T-helper 1 cell (primary cell): ENCODE measurements at places on chromosomes 5 and 9.
A peak's percentile ranks its signal among the peaks of the same experiment; 100 is the strongest.

GRCh38 chr5:7540736-7541485 is 145.0 kb downstream of the ADCY2 start:
- no peak for DNase-seq

DNA sequence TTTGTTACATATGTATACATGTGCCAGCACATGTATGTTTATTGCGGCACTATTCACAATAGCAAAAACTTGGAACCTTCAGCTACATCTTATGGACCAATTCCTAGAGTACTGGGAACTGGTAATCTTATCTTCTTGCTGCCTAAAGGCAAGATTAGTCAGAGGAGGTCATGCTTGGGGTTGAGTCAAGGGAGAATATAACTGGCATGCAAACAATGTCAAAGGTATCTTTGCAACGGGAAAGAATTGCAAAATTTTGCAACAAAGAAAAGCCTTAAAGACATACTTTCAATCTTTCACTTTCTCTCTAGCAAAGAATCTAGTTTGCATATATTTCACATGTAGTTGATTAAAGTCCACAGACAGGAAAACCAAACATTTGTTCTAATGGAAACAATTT is 145.2 kb downstream of the EDIL3 start:
- DNase-seq = no peak

- DNase-seq = no peak
Measured at GRCh38 chr5:44546286-44546685, 157.1 kb upstream of the FGF10 start.

DNA sequence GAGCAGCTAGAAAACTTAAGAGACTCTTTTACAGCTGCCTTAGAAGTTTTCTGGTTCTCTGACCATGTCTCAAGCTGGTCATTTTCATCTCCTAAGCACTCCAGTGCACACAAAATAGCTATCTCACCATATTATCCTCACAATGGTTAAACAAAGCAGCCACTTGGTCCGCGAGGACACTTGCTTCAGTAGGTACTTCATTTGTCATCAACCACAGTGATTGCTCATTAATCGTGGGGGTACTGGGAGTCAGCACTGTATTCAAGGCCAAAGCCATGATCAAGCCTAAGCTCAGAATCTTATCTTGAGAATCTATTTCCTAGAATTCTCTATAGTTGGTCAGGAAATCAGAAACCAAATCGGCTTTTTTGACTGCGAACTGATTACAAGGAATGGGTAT is 2.9 kb downstream of the ARL14EPL start:
- no peak for DNase-seq

DNA sequence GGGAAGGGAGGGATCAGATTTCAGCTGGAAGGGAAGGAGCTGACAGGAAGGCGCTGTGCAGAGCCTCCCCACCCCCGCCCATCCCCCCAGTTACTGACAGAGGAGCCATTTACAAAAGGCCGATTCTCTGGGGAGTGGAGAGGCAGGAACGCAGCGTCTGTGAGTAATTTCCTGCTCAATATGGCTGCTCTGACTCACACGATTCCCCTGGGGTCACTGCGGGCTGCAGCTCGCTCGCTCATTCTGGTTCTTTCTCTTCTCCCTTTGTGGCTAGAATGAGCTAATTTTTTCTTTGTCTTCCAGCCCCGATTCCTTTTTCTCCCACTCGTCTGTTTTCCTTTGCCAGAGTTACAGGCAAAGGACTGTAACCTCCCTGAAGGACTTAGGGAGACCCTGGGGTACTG is 28.8 kb downstream of the PTPA start:
- DNase-seq = peak; percentile 41

DNA sequence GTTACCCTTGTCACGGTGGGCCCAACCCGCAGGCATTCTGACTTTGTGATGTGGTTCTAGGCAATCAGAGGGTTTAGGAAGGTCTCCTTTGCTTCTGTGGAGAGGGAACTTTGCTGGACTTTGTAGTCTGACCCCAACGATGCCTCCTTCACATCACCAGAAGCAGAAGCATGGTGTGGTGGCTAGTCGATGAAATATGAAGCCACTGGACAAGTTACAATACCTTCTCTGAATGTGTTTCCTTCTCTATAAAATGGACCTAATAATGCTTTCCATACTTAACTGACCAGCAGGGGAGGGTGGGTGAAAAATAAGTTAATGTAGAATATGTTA is 607 bp downstream of the SPEF2 start:
- no peak for DNase-seq

GRCh38 chr9:4059437-4059836 is 240.4 kb downstream of the GLIS3 start:
- DNase-seq = no peak

DNA sequence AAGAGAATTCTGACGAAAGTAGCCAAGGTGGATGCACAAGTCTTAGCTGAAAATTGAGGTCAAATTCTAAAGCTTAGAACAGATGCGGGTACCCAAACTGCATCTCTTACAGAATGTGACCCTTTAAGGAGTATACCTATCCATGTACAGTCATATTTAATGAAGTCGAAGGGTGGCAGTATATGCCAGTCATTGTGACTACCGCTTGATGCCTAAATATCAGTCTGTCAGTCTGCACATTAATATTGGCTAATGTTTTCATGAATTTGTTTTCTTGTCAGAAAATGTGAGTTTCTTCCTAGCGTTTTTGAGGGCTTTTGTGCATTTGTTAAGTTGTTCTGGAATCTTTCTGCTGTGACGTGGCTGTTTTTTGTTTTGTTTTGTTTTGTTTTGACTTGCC is 264.5 kb upstream of the ELAVL2 start:
- DNase-seq = no peak

GRCh38 chr9:75128535-75128934 is 40.2 kb downstream of the OSTF1 start:
- DNase-seq = no peak

GRCh38 chr9:89975630-89976029 is 370.8 kb downstream of the GADD45G start:
- no peak for DNase-seq

GRCh38 chr5:32443145-32443540 is 1.4 kb downstream of the ZFR start:
- no peak for DNase-seq

- no peak for DNase-seq
Measured at GRCh38 chr9:76926324-76926741, 20.4 kb upstream of the PRUNE2 start.

- DNase-seq = no peak
Measured at GRCh38 chr9:84123648-84124406, 143.2 kb downstream of the RMI1 start.

DNA sequence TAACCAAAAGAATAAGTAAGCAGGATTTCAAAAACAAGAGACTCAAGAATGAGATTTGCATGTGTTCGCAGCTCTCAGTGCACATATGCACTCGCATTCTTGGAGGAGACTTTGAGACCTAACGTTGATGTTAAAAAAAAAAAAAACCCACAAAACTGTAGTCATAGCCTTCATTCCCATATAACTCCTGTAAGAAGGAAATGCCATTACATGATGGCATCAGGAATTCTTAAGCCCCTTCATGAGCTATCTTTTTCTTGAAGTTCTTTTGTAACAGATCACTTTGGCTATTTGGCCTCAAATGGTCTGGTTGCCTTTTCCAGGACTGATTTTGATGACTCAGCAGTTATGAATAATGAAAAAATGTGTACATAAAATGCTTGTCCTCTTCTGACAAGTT is 113.8 kb downstream of the ALDH1A1 start:
- no peak for DNase-seq

DNA sequence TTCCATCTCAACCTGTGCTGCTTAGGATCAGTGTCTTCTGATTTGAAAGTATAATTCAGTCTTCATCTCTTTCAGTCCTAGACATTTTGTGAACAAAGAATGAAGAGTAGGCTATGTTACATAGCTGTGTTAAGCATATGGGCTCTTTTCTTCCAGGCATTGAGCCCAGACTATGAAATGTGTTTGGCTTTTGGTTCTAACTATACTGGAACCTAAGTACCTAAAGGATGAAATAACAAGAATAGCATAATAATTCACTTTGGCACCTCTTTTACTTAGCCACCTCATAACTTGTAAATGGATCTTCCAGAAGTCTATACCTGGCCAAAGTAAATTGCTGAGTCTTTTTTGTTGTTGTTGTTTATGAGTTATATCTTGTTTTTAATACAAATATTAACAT is 71.4 kb downstream of the SLF1 start:
- no peak for DNase-seq
